ENCODE measurements at places on chromosomes 5 and 9. TPM values are rescaled to one million over a fixed set of nuclear protein-coding genes. Genes with fewer than 3 reads are reported as not detected.
A peak's percentile ranks its signal among the peaks of the same experiment; 100 is the strongest.

- no peaks in the 10 kb centered on the region for H3K36me3 ChIP-seq
- no peak for DNase-seq
- H3K27ac ChIP-seq: peak overlapping the region; percentile 61
- peaks cover 17% of the 10 kb centered on the region for H3K4me1 ChIP-seq
Observed at GRCh38 chr5:59767211-59767605, 126.3 kb downstream of the PDE4D start.

Gene NIPAL4
- not detected for total RNA-seq

Gene LARP1
- total RNA-seq: 37.7 TPM

Gene BTNL3
- total RNA-seq: not detected

DNA sequence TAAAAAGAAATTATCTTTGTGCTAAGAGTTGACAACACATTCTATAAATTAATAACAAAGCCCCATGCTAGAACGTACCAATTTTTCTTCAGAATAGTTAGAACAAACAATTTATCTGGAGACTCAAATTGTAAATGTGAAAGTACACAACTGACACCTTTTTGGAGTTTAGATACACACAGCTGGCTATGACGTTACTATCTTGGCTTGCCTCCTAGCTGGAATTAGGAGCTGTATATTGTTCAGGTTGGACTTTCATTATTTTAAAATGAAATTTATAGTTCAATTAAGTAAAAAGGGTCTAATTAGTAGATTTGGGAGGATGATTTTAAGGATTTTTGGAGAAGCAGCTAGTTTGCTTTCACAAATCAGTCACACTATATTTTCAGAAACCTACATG lies 393.9 kb upstream of the RIOK2 start:
- no peaks in the 10 kb centered on the region for H3K36me3 ChIP-seq
- H3K4me1 ChIP-seq: no peaks in the 10 kb centered on the region
- no peak overlapping the region for H3K4me3 ChIP-seq
- H3K27me3 ChIP-seq: no peaks in the 10 kb centered on the region

Gene NR6A1
- total RNA-seq: 2.8 TPM

DNA sequence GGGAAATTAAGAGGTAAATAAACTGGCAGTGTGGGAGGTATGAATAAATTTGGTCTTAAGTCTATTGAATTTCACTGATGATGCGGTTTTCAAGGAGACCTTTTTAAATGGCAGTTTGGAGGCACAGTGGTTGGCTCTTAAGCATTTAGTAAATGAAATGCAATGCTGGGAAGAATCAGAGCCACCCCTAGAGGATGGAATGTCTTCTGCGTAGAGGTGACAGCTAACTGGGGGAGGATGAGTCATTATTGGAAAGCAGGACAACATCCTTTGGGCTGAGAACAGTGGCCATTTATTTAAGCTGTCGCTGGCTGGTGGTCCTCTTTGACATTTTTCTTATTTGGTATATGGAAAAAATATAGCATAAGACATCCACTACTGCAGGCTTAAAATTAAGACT lies 163.2 kb downstream of the SH3GL2 start:
- H3K4me1 ChIP-seq: no peaks in the 10 kb centered on the region
- H3K4me3 ChIP-seq: no peak overlapping the region
- H3K36me3 ChIP-seq: no peaks in the 10 kb centered on the region
- DNase-seq: no peak
- no peaks in the 10 kb centered on the region for H3K27me3 ChIP-seq

DNA sequence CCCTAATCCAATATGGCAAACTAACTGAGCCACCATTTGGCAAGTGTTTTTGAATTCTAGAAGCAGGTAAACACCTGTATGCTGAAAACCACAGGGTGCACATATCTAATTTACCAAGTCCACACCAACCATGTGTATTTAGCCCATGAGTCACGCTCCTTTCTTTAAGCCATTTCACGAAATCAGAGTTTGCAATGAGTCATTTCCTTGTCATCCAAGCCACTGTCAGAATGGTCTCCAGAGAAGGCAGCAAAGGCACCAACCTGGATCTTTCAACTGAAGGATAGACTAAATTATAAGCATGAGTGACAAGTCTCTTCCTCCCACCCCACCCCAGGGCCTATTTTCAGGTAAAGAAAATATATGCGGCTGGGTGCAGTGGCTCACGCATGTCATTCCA lies 110.0 kb downstream of the PAX5 start:
- H3K27me3 ChIP-seq: peaks cover 8% of the 10 kb centered on the region
- no peak overlapping the region for H3K4me3 ChIP-seq
- H3K4me1 ChIP-seq: no peaks in the 10 kb centered on the region

DNA sequence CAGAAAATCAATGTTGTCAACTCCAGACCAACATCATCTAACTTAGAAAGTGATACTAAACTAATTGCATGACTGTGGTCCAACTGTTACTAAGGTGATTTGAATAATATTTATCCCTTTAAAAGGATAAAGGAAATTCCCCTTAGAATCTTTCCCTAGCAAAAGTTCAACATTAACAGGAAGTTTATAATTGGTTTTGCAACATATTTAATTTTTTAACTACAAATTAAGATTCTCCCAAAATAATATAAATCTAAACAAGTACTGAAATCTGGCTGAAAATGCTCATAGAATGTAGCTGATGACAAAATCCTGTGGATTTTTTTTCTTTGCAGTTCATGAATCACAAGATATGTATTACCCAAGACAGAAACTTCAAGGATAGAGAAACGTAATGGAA lies 151.4 kb downstream of the LPAR1 start:
- DNase-seq: no peak
- no peaks in the 10 kb centered on the region for H3K36me3 ChIP-seq
- H3K4me1 ChIP-seq: no peaks in the 10 kb centered on the region
- no peak overlapping the region for H3K4me3 ChIP-seq
- no peak overlapping the region for H3K27ac ChIP-seq

GRCh38 chr9:131046093-131046380 lies 37.1 kb downstream of the LAMC3 start:
- H3K27me3 ChIP-seq: no peaks in the 10 kb centered on the region
- H3K4me3 ChIP-seq: no peak overlapping the region
- no peak overlapping the region for H3K27ac ChIP-seq
- DNase-seq: no peak
- no peaks in the 10 kb centered on the region for H3K36me3 ChIP-seq
- H3K4me1 ChIP-seq: peaks cover 1% of the 10 kb centered on the region

DNA sequence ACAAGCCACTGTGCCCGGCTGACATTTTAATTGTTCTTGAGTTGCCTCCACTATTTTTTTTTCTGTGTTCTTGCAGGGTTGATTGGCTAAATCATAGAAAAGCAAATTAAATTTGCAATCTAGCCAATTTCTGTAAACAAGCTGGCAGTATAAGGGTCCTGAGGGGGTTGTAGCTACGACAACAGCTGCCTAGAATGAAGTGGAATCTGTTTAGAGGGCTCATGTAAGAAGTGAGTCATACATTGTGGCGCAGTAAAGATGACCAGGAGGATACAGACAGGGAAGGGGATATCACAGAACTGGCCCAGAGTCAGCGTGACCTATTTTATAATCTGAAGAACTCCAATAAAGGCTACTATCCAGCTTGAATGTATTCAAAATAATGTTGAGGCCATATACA lies 82.2 kb upstream of the TLE1 start:
- H3K27ac ChIP-seq: no peak overlapping the region
- no peaks in the 10 kb centered on the region for H3K27me3 ChIP-seq
- no peaks in the 10 kb centered on the region for H3K4me1 ChIP-seq
- no peak for DNase-seq
- no peak overlapping the region for H3K4me3 ChIP-seq

GRCh38 chr5:163951069-163951468 lies 445.6 kb downstream of the MAT2B start:
- no peaks in the 10 kb centered on the region for H3K27me3 ChIP-seq
- H3K4me3 ChIP-seq: no peak overlapping the region
- H3K27ac ChIP-seq: no peak overlapping the region
- H3K36me3 ChIP-seq: no peaks in the 10 kb centered on the region
- no peak for DNase-seq
